ENCODE measurements at places on chromosomes 7 and 10. TPM values are rescaled to one million over a fixed set of nuclear protein-coding genes. Genes with fewer than 3 reads are reported as not detected.

IDI2 gene
- total RNA-seq, result not detected

PCLO gene
- total RNA-seq, result 0.25 TPM

MRC1 gene
- 9.8 TPM for total RNA-seq

ENTPD7 gene
- total RNA-seq, result 11.4 TPM

DNA sequence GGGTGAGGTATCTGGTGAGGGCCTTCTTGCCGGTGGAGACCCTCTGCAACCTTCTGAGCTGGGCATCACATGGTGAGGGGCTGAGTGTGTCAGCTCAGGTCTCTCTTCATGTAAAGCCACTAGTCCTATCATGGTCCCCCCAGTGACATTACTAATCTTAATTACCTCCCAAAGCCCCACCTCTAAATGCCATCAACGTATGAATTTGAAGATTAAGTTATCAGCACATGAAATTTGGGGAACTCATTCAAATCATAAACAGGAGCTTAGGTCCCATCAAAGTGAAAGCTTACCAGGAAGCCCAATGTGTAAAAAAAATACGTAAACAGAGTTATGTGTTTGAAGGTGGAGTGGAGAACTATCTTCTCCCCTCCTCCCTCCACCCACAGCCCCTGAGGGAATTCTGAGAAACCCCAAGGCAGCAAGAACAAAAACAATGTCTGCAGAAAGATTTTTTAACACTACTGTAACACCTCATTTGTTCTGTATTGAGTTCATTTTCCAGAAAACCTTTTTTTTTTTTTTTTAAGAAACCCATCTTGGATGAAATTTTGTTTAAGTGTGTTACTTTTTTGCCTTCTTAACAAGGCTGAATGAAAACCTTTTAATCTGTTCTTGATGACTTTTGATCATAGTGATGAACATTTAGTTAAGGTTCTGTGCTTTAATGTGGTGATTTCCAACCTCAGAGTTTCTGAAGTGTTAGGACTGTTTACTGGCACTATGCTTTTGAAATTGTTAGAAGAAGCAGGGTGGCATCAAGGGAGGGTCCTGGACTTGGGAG is 19.1 kb upstream of the PCGF5 start:
- no peak for DNase-seq

- DNase-seq, result no peak
These were observed 65.3 kb downstream of the FRMPD2 start for GRCh38 chr10:48209241-48209640.

GRCh38 chr10:98016772-98017475 is 13.5 kb downstream of the CRTAC1 start:
- DNase-seq, result no peak

- DNase-seq, result no peak
These were observed 90.0 kb upstream of the PLXNA4 start for GRCh38 chr7:132666071-132666773.

GRCh38 chr10:129743738-129744133 is 220.3 kb downstream of the EBF3 start:
- no peak for DNase-seq

DNA sequence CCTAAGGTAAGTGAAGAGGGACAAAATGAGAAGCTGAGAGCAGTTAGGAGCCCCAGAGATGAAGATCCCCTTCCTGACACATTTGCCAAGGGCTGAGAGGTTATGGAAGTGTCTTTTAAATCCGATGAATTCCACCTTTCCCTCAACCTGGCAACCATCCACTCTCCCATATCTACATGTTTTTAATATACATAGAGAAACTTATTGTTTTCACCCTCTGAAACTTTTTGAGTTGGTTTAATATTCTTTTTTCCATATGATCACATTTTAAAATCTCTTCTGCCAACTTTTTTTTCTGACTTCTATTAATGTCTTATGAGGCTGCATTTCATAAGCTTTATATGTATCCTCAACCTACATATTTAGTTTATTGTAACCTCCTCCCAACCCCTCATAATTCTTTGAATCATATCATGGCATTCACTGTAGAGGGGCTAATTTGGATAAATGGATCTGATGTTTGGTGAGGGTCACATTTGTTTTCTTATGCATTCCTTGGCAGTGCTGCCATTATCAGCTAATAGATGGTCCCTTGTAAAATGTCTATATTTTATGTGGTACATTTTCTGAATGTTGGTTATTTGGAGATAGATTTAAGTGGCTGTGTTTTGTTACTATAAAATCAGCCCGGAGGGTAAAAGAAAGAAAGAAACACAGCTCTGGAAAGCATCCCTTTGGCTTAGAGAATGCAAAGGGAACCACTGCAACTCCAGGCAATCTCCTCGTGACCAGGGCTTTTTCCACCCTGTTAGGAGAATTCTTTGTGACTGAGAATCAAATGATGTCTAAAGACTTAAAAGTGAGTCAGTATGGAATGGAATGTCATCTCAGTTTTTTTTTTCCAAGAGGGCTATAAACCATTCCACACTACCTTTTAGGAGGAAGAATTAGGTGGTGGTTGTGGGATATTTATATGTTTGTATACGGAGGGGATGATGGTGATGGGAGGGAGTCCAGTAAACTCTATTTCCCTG is 334.4 kb downstream of the SUGCT start:
- no peak for DNase-seq

- DNase-seq, result peak; percentile 52
These were observed 89.8 kb upstream of the SAMD8 start for GRCh38 chr10:75021379-75022249.

DNA sequence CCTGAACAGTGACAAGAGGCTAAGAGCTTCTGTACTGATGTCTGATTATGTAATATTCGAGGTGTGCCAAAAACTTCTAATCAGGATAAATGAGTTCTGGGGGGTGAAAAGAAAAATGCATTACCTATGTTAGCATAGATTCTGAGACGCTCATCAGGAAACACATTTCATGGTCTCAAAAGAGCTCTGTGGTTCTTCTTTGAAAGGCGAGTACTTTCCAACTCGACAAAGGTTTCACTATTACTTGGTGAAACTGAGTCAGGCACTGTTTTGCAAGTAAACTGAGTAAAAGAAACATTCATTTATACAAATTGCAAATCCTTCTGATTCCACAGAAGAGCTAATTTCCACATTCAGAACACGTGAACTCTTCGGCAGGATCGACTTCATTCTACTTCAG is 523.2 kb downstream of the GATA3 start:
- no peak for DNase-seq
